ENCODE measurements at places on chromosomes 12 and 14.
A peak's percentile ranks its signal among the peaks of the same experiment; 100 is the strongest.

GRCh38 chr12:85277900-85278597 is 2.0 kb upstream of the ALX1 start:
- DNase-seq: no peak

GRCh38 chr14:55373784-55374705 is 37.6 kb downstream of the ATG14 start:
- no peak for DNase-seq

DNA sequence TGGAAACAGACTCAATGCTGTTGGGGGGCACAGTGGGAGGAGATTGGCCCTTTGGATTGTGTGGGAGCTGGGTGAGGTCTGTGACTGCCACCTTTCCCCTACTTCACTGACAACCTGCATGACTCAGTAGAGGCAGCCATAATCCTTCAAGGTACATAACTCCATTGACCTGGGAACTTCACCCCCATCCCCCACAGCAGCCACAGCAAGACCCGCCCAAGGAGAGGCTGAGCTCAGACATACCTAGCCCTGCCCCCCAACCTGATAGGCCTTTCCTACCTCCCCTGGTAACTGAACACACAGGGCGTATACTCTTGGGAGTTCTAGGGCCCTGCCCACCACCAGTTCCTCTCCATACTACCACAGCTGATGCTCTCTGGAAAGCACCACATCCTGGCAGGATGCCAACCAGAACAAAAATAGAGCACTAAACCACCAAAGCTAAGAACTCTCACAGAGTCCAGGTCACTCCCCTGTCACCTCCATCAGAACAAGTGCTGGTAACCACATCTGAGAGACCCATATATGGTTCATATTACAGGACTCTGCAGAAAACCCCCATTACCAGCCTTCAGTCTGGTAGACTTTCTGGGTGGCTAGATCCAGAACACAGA is 703.9 kb downstream of the FSCB start:
- no peak for DNase-seq

GRCh38 chr12:85281636-85282312 is 1.8 kb downstream of the ALX1 start:
- DNase-seq: no peak

DNA sequence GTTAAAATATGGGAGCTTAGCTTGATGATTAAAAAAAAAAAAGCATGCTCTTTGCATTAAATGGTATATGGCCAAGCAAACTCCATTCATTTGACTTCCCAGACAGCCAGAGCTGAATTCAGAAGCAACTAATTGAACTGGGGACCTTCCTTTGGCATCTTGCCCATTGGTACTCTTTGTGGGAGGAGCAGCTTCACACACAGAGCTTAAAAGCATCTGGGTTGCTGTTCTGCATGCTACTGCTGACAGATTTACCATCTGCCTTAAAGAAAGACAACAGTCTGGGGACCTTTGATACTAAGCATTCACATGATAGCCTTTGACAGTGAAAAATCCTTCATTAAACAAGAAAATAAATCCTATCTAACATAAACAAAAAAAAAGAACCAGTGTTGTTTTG is 977.9 kb downstream of the TMTC2 start:
- DNase-seq: no peak

DNA sequence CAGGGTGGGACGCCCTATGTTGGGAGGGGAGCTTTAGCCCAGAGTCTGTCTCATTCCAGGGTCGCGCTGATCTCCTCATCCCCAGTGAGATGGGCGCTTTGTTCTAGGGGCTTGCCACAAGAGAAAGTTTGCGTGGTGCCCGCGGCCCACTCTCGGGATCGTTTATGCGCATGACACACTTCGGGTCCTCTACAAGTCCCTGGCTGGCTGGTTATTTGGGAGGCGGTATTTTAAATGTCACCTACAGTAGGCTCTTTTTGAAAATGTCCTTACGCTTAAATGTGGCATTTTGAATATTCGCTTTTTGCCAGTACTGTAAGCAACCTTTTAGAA is 541 bp downstream of the GOLT1B start:
- DNase-seq: peak; percentile 14

GRCh38 chr14:69882116-69882864 is 3.1 kb downstream of the SMOC1 start:
- no peak for DNase-seq

GRCh38 chr14:20969336-20969735 is 14.0 kb downstream of the RNASE2 start:
- DNase-seq: no peak

- no peak for DNase-seq
Measured at GRCh38 chr14:25464078-25464477, 414.1 kb upstream of the STXBP6 start.

DNA sequence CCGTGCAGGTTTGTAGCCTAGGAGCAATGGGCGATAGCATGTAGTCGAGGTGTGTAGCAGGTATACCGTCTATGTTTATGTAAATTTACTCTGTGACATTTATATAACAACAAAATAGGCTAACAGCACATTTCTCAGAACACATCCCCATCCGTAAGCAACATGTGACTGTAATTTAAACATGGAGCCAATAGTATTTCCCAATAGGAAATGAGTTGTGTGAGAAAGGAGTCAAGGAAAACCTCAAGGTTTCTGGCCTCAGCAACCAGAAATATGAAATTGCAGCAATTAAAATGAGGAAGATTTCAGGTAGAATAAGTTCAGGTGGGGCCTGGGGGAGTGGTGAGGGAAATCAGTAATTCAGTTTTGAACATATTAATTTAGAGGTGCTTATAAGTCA is 136.0 kb downstream of the MSRB3 start:
- DNase-seq: no peak

GRCh38 chr14:87261621-87262020 is 731.4 kb downstream of the GALC start:
- DNase-seq: no peak

- DNase-seq: no peak
Measured at GRCh38 chr12:46386877-46387629, 14.5 kb upstream of the SLC38A2 start.

DNA sequence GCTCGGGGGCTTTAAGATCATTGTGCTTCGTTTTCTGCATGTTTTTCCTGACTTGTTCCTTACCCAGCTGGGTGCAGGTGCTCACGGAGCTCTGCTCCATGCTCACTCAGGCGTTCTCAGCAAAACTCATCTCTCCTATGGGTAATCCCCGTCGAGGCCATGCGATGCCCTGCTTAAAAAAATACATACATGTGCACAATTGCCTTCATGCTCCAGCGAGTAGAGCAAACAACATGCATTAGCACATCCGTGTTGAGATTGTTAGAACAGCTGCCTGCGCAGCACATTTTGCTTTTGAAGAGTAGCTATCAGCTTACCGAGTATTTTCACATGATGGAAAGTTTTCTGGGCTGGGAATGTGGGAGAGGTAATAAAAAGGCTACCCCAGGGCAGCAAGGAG is 16.2 kb downstream of the AACS start:
- DNase-seq: no peak

DNA sequence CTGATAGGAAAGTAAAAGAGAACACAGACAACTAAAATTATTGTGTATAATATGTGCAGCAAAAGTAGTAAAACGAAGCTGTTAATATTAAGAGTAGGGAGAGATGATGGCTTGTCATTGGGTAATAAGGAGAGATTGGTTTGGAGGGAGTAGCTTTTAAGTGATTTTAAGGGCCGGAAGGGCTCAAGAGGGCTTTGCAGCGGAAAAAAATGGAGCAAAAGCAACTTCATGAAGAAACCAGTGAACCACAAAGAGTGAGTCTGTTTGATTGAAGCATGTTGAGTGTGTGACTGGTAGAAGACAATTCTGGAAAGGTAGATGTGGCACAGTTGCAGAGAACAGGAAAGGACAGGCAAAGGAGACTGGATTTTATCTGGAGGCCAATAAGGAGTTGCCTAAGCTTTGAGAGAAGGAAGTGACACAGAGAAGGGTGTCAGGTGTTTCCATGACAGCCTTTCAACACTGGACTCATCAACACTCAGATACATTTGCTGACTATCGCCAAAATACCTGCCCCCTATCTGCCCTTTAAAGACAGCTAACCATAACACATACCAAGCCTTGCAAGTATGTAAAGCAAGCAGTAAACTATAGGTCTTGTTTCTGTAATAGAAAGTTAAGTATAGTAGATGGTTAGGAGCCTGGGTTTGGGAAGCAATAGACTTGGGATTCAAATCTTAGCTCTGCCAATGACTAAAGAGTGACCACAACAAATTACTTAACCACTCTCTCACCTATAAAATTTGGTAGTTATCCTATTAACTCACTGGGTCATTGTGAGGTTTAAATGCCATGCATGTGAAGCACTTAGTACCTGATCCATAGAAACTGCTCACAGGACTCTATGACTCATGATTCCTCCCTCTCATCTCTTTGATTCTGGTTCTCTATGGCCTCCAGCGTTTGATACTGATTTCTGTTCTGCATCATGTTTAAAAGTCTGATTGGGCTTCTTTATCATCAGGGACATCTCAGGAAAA is 117.3 kb upstream of the LMNTD1 start:
- DNase-seq: no peak

DNA sequence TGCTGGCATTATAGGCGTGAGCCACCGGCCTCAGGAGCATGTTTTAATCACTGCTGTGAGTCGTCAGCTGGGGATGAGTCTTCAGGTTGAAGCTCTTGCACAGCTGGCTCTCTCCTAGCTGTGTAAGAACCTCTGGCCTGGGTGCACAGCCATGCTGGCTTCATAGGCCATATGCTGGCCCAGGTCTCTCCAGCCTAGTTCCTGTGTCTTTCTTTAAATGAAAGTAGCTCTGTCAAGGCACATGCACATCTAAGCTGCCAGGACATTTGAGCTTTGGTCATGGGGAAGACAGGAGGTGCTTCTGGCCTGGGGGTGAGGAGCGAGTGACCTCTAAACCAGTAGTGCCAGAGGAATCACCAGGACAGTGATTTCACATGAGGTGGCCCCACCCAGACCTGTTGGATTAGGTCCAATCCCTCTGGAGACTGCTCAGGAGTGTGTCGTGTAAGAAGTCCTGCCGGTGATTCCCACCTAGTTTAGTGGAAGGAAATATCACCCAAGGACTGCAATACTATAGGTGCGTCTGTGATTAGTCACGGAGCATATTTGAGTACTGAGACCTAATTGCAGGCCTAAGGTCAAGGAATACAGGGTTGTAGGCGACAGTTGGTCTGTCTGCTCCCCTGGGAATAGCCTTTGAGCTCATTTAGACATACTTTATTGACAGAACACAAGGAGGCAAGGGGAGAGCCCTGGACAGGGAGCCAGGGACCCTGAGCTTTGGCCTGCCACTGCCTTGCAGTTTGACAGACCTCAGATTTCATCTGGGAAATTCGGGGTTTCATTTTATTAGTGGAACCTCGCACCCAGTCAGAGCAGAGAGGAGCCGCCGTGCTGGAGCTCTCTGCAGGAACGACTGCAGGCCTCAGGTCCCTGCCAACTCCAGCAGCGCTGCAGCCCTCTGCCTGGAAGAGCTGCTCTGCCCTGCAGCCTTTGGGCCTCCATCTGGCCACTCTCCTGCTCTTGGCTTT is 67.0 kb downstream of the ANKRD9 start:
- no peak for DNase-seq

DNA sequence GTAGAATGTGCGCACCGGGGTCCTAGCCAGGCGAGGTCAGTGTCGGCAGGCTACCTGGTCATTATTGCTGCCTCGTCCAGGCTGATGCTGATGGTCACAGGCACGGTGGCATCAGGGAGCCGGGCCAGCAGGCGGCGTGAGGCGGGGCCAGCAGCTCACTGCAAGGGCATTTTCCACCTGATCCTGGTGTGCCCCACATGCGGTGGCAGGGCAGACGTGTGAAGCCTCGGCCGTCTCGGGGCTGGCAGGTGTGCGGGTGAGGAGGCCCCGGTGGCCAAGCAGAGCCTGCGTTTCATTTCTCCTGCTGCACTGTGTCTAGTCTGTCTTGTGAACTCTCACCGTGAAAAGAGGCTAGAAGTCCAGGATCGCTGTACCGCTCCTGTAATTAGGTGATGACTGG is 12.0 kb upstream of the AMN start:
- no peak for DNase-seq

DNA sequence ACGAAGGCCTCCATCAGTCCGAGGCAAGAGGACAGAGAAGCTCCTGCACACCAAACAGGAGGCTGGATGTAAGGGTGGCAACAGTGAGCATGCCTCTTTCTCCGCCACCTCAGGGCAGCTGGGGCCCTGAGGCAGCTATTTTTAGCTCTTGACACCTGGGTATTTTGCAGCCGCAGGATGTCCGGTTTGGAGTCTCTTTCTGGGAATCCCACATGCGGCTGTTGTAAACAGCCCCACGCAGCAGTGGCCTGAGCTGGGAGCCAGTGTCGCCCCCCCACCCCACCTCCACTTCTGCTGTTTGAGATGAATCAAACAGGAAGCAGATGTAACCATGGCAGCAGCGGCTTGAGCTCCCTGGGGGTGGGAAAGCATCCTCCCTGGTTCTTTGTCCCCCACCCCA is 11.7 kb downstream of the HDAC7 start:
- peak; percentile 78 for DNase-seq

DNA sequence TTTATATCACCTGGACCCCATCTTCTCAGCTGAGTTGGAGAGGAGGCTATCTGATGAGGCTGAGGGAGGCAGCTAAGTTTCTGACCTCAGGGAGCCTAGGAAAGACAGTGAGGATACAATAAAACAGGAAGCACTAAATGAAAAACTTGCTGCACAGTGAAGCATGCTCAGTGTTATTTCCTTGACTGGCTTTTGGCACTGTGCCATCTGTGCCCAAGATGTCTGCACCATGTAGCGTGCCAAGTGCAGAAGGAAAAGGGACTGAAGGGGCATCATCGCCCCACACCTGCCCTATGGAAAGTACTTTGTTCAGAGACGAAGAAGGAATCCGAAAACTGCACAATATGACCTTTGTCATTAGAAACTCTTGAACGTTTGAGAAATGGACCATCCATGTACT is 102.7 kb downstream of the ANO4 start:
- no peak for DNase-seq

- DNase-seq: no peak
Measured at GRCh38 chr12:121059031-121059898, 20.2 kb upstream of the OASL start.

DNA sequence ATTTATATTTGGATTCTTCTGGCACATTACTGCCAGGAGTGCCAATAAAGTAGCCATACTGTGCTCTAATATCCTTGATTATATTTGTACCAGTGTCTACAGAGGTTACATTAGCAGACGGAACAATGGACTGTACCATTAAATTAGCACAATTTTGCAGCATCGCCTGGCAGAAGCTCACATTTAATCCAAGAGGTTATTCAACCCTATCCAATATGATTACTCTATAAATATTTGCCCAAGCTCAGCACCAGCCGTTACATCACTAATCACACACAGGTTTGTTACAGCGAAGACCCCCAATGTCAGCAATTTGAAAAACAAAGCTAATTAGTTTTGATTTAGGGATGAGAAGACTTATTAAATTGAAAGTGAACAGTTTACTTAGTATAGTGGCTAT is 16.9 kb upstream of the MGST1 start:
- DNase-seq: no peak

- peak; percentile 49 for DNase-seq
Measured at GRCh38 chr14:101761881-101762529, 496 bp downstream of the PPP2R5C start.

All from naive thymus-derived CD8-positive, alpha-beta T cell (primary cell).